Stimulated activated CD4-positive, alpha-beta T cell treated with anti-CD3 and anti-CD28 coated beads, Interleukin-1b, Interleukin-23, amount 100 ng/mL, for 1 hour (primary cell): ENCODE measurements at places on chromosomes 6 and 20.
A peak's percentile ranks its signal among the peaks of the same experiment; 100 is the strongest.

GRCh38 chr20:10652660-10653261, 21.0 kb downstream of the JAG1 start:
- DNase-seq: no peak

DNA sequence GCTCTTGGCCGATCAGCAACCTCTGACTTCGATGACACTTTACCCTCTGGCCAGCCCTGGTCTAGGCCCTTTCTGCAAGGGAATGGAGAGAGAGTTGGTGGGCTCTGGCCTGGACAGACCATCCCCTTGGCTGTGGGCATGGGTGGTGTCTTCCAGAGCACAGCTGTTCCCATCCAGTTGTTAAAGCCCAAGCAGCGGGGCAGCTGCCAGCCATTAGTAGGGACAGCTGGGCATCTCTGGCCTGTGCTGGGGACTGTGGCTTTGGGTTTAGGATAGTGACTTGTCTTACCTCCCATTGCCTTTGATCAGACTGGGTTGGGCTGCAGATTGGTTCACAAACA, 2.8 kb downstream of the CDC25B start:
- DNase-seq: no peak

DNA sequence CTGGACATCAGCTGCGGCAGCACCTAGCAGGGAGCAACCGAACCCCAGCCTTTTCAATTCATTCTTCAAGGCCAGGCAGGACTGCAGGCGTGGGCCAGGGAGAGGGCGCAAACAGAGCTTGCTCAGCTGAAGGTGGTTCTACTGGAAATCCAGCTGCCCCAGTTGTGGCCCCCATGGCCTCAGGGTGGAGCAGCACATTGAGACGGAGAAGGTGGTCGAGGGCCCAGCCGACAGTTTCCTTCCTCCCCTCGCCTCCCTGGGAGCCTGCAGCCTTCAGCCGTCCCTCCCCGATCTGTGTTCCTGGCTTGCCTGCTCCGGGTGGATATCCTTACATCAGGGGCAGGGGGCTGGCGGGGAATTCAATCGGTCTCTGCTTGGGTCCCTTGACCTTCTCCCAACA, 217.8 kb downstream of the ANKRD60 start:
- DNase-seq: no peak

DNA sequence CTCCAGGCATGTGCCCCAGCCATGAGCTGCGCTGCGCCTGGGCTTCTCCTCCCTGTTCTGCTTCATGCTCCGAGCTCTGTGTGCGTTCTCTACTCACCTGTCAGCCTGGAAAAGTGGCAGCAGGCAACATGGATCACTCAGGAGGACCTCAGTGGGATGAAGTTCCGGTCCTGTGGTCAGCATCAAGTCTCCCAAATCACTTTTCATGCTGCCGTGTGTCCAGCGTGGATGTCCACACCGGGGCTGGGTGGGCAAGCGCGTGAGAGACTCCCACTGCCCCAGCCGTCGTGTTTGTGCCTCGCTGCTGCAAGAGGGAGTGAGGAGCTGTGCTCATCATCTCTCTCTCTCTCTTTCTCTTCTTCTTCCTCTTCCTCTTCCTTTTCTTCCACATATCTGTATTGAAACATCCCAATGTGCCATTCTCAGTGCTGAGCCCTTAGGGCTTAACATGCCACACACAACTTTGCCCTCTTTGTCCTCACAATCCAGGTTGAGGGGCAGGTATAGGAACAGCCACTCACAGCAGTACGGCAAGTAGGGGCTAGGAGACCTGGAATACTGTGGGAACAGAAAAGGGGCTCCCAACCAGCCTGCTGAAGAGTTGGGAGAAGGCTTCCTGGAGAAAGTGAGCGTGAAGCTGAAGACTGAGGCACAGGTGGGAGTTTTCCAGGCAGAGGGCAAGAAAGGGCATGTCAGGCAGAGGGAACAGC, 3.8 kb upstream of the PDYN start:
- no peak for DNase-seq

GRCh38 chr20:63795178-63795830, 35.8 kb downstream of the ZBTB46 start:
- DNase-seq: no peak

DNA sequence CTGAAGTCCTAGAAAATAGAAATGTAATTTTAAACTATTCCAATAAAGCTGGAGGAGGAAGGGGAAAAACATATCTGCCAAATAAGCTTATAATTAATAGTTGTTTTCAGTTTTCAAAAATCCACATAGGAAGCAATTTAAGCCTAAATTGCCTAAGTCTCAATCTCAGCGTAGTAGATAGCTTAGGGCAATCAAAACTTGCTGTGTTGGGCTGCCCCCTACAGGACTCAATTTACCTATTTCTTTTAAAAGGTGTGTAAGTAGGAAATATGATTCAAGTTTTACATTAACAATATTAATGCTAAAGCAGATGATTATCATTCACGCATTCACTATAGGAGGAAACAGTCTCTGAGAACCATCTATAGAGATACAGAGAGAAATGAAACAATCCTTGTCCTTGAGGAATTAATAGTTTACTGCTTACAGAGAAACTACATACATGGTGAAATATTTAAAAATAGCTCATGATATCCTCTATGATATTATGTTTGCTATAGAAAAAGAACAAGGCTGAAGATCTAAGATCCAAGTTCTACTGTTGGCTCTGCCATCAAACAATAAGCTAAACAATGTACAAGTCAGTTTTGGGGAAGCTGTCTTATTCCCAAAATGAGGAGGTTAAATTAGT, 102.1 kb downstream of the ATG5 start:
- peak; percentile 39 for DNase-seq

GRCh38 chr6:57109880-57110279, 19.9 kb downstream of the ZNF451 start:
- DNase-seq: no peak

- DNase-seq: no peak
Observed at GRCh38 chr20:23160536-23161243, 74.6 kb upstream of the CD93 start.

GRCh38 chr6:2999618-3000557, at the start of gene NQO2:
NQO2 (plus strand) TSS chr6:2999894; CDS start chr6:3006553, 6,659 bp downstream.
- DNase-seq: peak; percentile 82

- DNase-seq: no peak
Observed at GRCh38 chr6:100768816-100769351, 112.2 kb downstream of the ASCC3 start.

- DNase-seq: no peak
Observed at GRCh38 chr6:122809001-122809400, 19.9 kb downstream of the SMPDL3A start.

- DNase-seq: no peak
Observed at GRCh38 chr6:154661768-154662167, 71.4 kb upstream of the SCAF8 start.

DNA sequence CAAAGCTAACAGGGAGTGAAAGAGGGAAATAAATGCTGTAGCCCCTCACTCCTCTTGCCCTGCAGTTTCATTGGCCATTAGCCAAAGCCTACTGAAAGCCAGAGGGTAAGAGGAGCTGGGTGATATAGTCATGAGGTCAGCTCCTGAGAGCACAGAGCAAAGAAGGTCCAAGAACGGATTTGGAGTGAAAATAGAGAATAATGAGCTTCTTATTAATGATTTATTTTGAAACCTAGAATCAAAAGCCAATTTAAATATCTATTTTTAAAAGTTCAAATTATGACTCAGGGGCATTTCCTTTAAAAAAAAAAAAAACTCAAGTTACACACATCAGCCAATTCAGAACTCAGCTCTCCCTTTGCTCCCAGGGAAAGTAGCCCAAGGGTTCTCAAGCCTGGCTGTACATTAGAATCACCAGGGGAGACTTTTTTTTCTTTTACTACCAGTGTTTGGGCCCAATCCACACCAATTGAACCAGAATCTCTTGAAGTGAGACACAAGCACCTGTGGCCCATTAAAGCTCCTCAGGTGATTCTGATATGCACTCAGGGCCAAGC, 79.1 kb downstream of the SNAP25 start:
- no peak for DNase-seq

GRCh38 chr6:149268768-149269167, 48.7 kb upstream of the TAB2 start:
- DNase-seq: no peak

DNA sequence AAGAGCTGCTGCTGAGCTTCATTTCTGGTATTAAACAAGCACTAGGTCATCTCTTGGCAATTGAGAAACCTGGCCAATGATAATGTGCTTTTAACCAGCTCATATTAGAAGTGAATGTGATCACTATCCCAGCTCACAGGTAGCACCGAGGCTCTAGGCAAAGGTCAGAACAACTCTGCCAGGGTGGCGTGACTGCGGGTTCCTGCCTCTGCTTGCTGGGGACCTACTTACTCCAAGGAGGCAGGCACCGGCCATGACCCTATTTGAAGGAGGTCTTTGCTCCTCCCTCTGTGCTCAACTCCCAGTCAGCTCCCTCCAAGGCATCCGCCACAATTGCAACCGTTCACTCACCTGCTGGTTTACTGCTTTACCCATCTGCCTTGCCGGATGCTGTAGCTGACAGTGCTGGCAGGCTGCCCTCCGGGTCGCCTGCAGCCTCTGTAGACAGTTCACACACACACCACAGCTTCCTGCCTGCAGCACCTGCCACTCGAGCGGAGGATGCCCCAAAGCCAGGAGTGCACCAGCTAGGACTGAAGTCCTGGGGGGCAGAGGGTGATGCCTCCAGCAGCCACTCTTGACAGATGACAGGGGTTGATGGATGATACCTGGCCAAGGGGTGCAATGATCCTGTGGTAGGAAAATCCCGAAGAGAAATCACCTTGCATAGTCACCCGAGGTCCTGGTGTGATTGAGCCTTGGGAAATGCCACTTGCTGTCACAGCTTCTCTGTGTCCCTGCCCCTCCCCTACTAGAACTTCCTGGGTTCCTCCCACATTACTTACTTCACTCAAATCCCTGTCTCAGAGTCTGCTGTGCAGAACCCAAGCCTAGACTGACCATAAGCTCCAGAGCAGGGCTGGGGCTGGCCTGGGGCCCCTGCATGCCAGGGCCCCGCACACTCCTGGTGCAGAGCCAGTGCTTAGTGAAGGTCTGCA, 8.8 kb upstream of the VSX1 start:
- peak; percentile 16 for DNase-seq

DNA sequence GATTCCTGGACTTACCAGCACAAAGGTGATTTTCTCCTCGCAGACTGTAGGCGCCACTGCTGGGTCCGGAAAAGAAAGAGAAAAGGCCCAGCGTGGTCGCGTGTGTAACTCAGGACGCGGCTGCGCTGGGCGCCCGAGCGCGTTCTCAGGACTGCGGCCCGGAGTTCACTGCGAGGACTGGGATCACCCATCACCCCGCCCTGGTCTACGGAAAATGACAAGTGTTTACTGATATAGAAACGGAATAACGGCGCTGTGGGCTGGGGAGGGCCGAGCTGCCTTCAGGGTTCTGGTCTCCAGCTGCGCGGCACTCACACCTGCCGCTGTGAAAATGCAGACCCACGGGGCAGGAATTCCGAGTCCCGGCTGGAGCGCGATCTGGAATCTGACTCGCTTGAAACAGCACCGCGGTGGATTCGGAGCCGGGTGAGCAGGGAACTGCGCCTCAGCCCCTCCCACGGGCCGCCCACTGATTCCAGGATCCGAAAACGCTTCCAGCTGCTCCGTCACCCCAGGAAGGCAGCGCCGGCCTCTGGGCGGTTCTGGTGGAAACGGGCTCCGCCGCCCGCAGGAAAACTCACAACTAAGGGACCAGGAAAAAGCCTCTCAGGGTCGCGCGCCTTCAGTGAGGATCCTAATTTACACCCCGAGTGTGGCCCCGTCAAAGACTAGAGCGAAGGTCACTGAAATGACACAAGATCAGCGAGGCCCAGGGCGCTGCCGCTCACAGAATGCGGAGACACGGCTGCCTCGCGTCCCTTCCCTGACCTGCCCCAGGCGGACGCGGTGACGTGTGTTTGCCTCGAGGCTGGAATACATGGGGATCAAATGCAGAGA, 34.5 kb downstream of the HLA-A start:
- DNase-seq: peak; percentile 17

GRCh38 chr6:103672169-103672568, 1187.5 kb downstream of the HACE1 start:
- DNase-seq: no peak

DNA sequence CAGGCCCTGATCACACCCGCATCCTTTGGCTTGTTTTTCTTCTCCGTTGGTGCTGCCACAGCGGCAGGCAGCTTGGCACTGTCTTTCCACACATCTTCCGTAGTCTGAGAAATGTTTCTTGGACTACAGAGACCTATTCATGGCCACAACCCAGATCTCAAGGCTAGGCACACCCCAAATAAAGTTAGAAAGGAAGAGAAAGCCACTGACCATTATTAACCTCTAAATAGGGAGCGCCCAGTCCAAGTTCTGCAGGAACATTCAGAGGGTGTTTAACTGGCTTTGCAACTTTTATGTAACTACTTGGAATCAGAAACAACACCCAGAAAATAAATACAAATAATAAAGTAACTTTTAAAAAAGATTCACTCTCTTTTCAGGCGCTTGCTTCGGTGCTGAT, 124.8 kb upstream of the NEDD9 start:
- no peak for DNase-seq

GRCh38 chr6:81486234-81486633, 266.2 kb downstream of the TENT5A start:
- DNase-seq: no peak

GRCh38 chr6:82521861-82522260, 158.2 kb downstream of the TPBG start:
- no peak for DNase-seq

DNA sequence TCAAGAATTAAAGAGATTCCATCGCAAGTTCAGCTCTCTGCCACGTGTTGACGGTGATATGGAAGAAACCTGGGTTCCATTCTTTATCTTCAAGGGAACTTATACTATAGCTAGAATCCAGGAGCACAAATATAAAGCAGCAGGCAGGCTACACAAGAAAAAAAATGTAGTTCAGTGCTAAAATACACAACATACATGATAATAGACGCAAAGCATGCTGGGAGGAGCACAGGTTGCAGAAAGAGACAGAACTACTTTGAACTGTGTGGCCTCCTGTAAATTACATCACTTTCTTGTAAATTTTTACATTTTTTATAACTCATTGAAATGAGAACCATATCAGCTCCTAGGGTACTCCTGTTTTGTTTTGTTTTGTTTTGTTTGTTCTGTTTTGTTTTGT, 53.8 kb upstream of the RBM24 start:
- no peak for DNase-seq

GRCh38 chr6:147201885-147202515, 2.2 kb upstream of the STXBP5 start:
- DNase-seq: no peak

- DNase-seq: no peak
Observed at GRCh38 chr6:139577763-139578604, 203.5 kb upstream of the CITED2 start.

GRCh38 chr6:38215225-38215624, 395.7 kb downstream of the ZFAND3 start:
- DNase-seq: no peak

- DNase-seq: no peak
Observed at GRCh38 chr6:156396068-156396771, 381.0 kb upstream of the ARID1B start.
